ENCODE measurements at places on chromosomes 12 and 14. TPM values are rescaled to one million over a fixed set of nuclear protein-coding genes. Genes with fewer than 3 reads are reported as not detected.

DNA sequence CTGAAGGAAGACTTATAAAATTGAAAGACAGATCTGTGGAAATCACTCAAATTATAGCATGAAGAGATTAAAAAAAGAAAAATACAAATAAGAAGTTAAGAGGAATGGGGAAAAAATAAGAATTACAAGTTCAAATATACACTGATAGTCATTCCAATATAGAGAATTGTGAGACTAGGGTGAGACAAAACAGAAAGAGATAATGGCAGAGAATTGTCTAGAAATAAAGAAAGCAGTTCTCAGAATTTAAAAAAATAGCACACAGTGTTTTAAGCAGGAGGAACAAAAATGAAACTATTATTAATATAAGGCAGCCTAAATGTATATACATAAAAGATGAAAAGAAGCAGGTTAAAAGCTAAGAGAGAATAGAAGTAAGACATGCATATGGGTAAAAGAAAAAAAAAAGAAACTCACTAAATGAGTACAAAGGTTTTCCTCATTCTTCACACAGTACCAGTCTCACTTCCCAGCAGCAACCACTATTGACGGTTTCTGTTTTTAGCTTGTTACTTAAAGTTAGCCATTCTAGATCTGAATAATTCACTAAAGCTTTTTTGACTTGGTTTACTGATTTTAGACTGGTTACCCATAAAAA is 31.1 kb downstream of the SLC38A4 start:
- DNase-seq: no peak

GRCh38 chr12:118512669-118513068 is 136.3 kb downstream of the SUDS3 start:
- DNase-seq: no peak

- DNase-seq: no peak
These were observed 223.8 kb downstream of the VRK1 start for GRCh38 chr14:97021001-97021400.

GRCh38 chr12:29783773-29784666 is at the start of gene TMTC1:
Gene TMTC1, minus strand, starts transcription at chr12:29783942. Its CDS starts 191 bp downstream, at chr12:29783751.
- peak; percentile 48 for DNase-seq

GRCh38 chr12:120066341-120066740 is 50.2 kb downstream of the RAB35 start:
- no peak for DNase-seq

CMTM5 gene
- 0.66 TPM for total RNA-seq

GRCh38 chr12:40157336-40157735 is 51.5 kb upstream of the SLC2A13 start:
- DNase-seq: no peak

- no peak for DNase-seq
These were observed 131.3 kb downstream of the SLC25A47 start for GRCh38 chr14:100454437-100454836.

DNA sequence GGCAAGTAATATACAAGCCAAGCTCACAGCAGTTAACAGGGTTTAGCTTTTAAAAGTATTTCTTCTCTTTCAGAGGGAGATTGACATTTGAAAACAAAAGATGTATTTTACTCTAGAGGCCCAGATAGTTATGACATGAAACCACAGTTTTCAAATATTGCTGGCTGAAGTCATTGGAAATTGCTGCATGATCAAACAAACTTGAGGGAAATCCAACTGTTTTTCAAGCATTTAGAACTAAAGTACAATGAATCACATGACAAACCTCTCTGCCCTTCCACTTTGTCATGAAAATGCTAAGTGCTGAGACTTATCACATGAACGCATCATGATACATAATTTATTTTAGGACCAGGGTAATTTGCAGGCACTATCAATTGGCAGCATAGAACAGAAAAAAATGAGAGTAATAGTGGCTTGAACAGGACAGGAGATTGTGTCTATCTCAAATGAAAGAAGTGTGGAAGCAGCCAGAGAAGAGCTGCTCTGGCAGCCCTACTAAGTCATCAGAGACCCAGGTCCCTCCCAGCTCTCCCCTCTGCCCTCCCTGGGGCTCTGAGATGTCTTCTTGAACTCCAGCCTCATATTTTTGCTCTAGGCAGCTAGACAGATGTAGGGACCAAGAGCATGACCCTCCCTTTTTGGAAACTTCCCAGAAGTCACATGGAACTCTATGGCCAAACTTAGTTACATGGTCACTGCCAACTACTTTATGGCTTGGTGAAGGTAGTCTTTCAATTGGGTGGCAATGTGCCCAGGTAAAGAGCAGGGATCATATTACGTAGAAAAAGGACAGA is 90.1 kb upstream of the PELI2 start:
- no peak for DNase-seq

DNA sequence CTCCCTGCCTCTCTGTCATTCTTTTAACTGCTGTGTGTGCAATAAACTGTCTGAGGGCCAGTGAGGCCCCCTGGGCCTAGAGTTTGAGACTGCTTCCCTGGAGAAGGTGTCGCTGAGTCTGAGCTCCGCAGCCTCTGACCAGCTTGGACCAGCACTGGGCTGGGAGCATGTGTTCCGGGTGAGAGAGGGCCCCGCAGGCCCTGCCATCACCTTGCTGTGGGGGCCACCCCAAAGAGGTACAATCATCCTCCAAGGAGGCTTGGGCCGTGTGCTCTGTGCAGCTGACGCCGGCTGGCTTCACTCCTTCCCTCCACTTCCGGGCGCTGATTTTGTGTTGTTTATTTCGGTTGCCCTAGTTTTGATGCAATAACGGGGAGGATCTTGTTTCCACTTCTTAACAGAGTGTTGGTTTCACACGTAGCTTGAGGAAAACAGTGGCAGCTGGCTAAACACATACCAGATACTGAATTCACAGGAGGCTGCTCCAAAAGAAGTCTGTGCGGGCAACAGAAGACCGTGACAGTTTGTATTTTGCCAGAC is 121.6 kb downstream of the TMEM132C start:
- DNase-seq: no peak

GRCh38 chr12:65853489-65854157 is 29.3 kb downstream of the HMGA2 start:
- no peak for DNase-seq

KCNC2 gene
- total RNA-seq: not detected

DNA sequence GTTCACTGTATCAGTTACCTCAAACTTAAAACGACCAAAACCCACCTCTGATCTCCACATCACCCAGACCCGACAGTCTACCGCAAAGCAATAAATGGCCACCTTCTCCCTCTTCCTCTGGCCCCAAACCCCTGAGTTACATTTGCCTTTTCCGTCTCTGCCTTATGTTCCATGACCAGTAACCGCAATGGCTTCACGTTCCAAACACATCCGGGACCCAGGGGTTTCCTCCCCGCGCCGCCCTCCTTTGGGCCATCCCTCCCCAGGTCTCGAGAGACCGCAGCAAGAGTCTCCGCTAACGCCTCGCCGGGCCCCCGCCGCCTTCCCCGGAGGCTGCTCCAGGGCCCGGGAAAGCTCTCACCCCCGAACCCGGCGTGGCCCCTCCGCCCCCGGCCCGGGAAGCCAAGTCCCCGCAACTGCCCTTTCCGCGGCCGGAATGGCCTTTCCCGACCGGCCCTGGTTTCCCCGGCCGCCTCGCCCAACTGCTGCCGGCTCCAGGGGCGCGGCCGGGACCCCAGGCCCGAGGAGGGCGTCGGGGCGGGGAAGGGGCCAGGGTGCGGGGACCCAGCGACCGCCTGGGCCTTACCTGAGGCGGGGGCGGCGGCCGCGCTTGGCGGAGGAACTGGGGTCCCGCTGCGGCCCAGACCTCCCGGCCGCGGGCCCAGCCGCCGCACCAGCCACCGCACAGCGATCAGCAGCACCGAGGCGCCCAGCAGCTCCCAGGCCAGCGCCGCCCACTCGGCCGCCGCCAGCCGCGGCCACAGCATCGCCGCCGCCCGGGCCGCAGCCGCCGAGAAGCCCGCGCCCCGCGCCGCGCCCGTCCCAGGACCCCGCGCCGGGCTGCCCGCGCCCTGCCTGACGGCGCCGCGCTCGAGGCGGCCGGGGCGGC is at the start of gene ANKLE2:
Gene ANKLE2 (minus strand): TSS at position 801 of the 889 bp plus-strand sequence. CDS start 34 bp downstream, at position 767.
- DNase-seq: peak; percentile 37

DHRS2 gene
- total RNA-seq: 0.56 TPM

DNA sequence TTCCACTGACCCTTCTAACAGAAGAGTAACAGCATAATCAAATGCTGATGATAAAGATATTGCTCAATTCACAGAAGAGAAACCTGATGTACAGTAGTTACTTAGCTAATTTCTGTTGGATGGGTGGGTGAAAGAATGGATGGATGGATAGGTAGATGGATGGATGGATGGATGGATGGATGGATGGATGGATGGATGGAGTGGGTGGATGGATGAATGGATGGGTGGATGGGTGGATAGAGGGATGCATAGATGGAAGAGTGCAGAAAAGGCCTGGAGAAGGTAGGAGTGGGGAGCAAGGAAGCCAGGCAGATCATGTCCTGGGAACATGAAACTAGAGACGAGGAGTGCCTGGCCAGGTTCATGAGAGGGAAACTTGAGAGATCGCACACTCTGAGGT is 520.9 kb downstream of the BCL11B start:
- no peak for DNase-seq

DNA sequence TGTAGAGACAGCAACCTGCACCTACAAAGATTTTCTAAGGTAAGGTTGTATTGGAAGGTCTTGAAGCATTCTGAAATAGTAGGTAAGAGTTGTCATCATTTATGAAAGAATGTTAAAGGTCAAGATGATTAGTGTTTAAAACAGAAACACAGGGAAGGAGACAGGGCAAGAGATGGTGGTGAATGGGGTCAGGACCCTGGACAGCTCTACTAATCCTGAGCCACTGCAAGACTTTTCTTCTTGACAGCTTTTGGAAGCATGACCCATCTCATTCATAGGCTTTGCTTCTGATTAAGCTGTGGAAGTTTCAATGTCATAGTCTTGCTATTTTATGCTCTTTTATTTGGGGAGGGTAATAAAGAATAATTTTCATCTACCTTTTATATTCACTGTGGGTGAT is 75.5 kb upstream of the CAND1 start:
- DNase-seq: no peak

DNA sequence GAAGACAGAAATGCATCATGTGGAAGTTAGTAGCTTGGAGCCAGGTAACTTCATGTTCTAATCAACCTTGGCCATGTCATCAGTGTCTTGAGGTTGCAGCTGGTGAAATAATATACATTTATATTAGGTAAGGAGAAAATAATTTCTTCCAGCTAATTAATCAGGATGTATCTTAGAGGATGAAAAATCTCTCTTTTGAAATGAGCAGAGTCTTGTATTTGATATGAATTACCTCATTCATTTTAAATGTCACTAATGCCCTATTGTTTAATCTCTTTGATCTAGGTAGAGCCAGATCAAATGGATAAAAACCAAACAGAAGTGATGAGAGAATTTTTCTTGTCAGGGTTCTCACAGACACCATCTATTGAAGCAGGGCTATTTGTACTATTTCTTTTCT is at the start of gene OR4Q2:
Gene OR4Q2 (plus strand): TSS at position 301 of the 400 bp plus-strand sequence.
- no peak for DNase-seq

DNA sequence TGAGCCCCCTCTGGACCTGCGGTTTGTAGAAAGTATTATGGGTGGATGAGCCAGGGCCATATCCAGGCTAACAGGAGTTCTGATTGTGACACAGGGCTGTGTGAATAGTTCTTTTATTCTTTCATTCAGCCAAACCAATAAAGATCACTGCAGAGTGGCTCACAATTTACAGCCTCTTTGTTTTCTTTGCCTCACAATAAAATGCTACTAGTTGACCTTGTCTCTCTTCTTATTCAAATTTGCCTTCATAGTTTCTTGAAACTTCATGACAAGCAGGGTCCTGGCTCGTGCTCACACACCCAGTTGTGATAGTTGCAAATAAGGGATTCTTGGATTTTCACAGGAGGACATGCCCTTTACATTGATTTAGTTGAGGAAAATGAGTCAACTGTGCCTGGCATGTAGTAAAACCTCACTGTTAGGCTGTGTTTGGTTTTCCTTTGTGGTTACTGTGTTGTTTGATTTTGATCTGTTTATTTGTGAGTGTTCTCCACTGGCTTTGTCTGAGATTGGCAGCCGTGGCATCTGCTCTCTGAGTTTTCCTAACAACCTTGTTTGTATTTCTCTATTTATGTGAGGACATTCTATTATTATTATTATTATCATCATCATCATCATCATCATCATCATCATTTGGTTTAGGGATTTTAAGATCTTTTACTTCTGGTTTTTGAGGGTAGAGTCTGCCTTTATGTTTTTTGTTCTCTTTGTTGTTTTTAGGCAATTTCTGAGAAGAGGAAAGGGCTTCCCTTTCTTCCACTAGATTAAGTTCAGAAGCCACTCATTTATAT is 2.7 kb upstream of the KRT6B start:
- DNase-seq: no peak

Data from colonic mucosa (tissue), 4 donors.